ENCODE measurements at places on chromosomes 4 and X.

- no peak for DNase-seq
These were observed 577.0 kb downstream of the C4orf33 start for GRCh38 chr4:129672941-129673340.

- DNase-seq: no peak
These were observed 252.9 kb upstream of the SMIM31 start for GRCh38 chr4:164501074-164501473.

DNA sequence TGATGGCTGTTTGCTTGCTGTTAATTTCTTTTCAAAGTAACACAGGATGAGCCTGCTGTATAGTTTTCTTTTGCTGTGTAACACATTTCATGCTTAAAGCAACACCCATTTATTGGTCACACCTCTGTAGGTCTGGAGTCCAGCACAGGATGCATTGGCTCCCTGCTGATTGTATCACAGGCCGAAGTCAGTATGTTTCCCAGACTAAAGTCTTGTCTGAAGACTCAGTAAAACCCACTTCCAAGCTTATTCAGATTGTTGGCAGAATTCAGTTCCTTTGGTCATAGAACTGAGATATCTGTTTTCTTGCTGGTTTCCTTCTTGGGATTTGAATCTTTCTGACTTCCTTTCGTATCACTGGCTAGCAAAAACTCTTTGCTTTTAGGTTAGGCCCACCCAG, 54.3 kb downstream of the LRP2BP start:
- DNase-seq: no peak

DNA sequence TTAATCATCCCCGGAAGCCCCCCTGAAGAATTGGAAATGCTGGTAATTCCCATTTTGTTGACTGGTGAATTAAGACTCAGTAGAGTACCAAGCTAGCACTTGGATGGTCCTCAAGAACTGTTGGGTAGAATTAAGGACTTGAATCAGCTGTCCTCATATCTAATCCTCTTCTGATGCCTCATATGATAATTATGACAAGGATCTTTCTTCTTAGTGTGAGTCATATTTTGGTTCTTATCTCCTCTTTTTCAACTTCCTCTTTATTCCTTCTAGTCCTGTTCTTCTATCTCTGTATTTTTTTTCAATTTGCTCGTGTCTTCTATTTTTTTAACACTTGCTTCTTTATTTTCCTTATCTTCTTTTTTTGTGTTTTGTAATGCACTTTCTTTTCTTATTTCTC, 206.3 kb upstream of the ANXA3 start:
- no peak for DNase-seq

- DNase-seq: no peak
These were observed 95.4 kb downstream of the PTTG2 start for GRCh38 chr4:38055566-38055965.

GRCh38 chr4:127081041-127081440, 551.7 kb upstream of the INTU start:
- DNase-seq: no peak

GRCh38 chr4:60201052-60201673, 999.0 kb upstream of the ADGRL3 start:
- no peak for DNase-seq

DNA sequence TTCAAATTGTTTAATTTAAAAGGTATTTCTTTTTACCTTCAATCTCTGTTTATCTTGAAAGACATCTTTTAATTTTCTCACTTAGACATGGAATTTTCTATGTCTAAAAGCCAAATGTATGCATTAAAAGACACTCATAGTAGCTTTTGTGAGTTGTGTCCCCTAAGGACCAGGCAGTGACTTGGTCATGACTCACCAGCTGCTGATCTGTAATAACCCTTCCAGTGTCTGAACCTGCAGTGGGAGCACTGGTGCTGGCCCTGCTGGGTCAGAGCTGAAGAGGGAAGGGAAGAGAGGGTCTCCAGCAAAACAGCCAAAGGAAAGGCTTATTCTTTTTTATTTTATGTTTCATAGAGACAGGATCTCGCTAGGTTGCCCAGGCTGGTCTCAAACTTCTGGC, 31.1 kb upstream of the SH3D19 start:
- no peak for DNase-seq

GRCh38 chrX:46202733-46203514, 342.3 kb downstream of the ZNF674 start:
- DNase-seq: no peak

DNA sequence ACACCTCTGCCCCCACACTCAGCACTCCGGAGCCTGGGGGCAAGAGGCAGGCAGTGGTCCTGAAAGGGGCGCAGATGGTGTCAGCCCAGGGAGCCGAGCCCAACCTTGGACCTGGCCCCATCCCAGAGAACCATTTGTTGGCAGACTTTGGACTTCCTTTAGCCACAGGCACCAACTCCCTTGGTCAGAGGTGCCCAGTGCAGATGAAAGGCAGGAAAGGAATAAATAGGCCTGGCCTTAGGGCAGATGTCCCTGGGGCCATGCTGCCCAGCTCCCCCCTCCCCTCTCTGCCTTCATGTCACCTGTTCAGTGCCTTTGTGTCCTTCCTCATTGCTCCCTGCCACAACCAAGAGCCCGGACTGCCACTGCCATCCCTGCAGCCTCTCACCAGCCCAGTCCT, 52.8 kb downstream of the SEL1L3 start:
- no peak for DNase-seq

DNA sequence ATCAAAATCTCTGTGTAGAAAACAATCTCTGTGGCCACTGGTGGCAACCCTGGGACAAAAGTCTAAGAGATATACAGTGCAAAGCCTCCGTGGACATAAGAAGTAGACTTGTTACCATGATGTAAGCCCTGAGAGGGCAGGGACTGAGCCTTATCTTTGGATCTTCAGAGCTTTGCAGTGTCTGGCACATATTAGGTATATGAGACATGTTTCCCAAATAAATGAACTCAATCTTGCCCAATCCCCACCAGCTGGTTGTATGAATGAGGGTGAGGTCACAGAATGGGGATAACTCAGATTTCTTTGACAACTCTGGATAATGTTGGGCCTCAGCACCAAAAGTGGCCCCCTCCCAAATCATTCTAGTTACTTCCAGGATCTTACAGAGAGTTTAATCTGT, 511.4 kb upstream of the DIPK2B start:
- DNase-seq: no peak

- no peak for DNase-seq
These were observed 51.4 kb downstream of the NPY5R start for GRCh38 chr4:163395055-163395454.

DNA sequence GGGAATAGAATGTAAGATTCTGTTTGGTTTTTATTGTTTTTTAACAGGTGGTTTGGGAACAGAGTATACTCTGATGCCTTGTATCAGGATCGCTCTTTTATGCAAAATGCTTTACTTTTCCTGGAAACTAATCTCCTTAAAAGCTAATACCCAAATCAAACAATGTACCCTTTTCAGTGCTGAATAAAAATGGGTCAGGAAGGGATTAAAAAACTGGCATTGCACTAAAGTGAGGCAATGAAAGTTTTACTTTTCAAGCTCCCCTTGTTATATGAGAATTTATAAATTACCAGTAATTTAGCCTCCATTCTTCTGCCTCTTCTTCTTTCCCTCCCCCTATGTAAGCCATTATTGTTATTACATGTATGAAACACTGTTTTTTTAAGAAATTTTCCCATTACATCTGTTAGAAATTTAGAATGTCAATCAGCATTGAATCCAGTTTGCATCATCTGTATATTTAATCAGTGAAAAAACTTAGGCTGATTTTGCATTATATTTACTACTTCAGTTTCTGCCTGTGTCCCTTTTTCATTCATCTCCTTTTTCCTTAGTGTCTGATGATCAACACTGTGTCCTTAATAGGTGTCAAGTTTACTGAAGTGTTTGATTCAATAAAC, 89.7 kb upstream of the NPNT start:
- DNase-seq: no peak

DNA sequence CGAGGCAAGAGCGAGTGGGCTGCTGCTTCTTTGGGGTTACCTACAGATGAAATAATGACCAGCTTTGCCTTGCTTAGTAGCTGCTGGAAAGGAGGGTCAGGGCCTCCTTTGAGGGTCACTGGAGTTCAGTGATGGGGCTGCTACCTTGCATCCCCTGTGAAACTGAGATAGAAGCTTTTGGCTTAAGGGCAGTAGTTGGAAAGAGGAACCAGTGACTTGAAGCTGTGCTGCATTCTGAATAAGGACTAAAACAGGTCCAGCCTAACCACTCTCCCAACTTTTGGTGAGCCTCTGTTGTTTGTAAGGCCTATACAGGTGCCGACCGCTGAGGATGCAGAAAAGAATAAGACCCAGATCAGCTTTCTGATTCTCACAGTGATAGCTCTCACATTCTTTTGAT, 41.2 kb downstream of the RASL11B start:
- no peak for DNase-seq

DNA sequence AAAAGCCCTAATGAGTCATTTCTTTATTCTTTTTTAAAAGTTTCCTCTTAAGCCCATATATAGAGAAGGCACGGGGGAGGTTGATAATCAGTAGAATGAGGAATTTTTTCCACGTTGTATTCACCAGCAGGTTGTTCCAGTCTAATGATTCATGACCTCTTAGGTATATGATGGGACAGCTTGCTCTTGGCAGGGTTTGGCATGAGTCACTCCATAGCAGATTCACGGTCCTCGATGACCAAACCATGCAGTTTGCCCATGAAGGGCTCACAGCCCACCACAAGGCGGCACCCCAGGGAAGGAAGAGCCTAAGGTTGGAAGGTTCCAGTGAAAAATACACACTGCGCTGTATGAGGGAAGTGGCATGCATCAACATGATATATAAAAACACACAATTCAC, 623.8 kb upstream of the DIPK2B start:
- no peak for DNase-seq

DNA sequence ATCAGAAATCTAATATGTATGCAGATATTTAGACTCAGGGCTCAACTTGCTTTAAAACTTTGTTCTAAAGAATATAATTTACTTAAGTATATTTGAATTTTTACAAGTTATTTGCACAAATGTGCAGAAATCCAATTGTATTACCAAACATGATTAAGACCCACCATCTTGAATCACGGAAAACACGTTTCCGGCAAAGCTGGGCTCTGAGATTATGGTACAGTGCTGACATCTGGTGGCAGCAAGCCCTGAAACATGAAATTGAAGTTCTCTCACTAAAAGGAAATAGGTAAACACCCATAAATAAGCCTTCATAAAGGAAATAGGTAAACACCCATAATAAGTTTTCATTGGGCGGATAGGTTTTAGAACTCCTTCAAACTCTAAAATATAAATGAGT, 98.3 kb upstream of the MAOA start:
- no peak for DNase-seq

DNA sequence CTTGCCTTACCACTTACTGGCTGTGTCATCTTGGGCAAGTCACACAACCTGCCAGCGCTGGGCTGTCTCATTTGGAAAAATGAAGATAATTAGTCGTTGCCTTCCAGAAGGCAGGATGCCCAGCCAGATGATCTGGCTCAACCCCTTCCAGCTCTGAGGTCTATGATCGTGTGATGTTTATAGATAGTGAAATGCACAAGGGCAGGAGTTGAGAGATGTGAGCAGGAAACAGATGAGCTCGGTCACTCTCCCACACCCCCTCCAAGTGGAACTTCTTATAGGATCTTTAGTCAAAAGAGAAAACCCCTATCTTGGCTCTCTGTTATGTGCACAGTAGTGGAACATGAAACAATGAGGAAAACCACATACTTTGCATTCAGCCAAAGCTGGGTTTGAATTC, 336.8 kb upstream of the PPARGC1A start:
- DNase-seq: no peak

- DNase-seq: no peak
These were observed 259.5 kb downstream of the RCHY1 start for GRCh38 chr4:75254745-75255144.
